ENCODE measurements at places on chromosomes 3 and 15.

DNA sequence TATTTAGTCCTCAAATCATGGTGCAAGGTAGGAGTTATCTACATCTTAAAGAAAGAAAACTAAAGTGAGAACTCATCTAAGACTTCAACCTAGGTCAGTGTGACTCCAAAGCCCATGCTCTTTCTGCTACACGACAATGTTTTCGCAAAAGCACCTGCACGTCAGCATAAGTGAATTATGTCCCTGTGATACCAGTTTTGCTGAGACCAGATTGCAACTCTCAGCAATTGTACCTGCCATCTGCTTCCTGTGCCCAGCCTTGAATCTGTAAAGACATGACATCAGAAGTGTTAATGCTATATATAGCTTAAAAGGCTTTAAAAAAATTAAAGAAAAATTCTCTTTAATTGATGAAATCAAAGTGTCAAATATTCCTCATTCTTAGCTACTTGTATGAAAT, 43.4 kb downstream of the RETNLB start:
- no peak for DNase-seq

DNA sequence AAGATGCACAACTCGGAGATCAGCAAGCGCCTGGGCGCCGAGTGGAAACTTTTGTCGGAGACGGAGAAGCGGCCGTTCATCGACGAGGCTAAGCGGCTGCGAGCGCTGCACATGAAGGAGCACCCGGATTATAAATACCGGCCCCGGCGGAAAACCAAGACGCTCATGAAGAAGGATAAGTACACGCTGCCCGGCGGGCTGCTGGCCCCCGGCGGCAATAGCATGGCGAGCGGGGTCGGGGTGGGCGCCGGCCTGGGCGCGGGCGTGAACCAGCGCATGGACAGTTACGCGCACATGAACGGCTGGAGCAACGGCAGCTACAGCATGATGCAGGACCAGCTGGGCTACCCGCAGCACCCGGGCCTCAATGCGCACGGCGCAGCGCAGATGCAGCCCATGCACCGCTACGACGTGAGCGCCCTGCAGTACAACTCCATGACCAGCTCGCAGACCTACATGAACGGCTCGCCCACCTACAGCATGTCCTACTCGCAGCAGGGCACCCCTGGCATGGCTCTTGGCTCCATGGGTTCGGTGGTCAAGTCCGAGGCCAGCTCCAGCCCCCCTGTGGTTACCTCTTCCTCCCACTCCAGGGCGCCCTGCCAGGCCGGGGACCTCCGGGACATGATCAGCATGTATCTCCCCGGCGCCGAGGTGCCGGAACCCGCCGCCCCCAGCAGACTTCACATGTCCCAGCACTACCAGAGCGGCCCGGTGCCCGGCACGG, 991 bp downstream of the SOX2 start:
- no peak for DNase-seq

DNA sequence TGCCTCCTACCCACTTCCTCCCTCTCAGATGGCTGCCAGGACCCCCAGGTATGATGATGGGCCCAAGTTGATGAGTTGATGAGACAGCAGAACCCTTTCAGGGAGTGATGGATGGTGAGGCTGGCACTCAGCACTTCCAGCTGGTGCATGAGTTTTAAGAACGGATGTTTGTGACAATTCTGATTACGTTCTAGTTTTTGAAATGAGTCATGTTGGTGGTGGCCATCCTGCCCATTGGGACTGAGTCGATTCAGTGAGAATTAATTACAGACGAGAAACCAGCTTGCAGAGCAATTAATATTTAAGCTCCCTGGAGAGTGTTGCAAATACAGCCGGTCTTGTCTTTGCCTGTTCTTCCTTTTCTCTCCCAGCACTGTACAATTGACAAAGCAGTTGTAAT, 56.9 kb upstream of the NR2C2 start:
- no peak for DNase-seq

DNA sequence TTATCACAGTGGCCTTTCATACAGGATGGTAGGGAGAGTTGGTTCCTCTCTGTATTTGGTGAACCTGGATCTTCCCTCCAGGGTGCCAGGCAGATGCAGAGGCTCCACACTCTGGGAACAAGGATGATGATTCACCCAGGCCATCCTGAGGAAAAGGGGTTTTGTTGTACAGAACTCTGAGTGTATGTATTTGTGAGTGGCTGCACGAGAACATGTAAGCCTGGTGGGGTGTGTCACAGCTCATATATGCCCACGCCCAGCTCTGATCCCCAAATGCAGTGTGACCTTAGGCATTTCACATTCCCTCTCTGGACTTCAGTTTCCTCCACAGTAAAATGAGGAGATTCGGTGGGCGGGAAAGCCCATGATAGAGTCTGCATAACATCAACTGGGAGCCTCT, 11.6 kb upstream of the CILP start:
- no peak for DNase-seq

- peak; percentile 33 for DNase-seq
Observed at GRCh38 chr15:100330221-100330620, 11.6 kb downstream of the ADAMTS17 start.

GRCh38 chr3:197363553-197364409, 65.4 kb upstream of the DLG1 start:
- DNase-seq = no peak

DNA sequence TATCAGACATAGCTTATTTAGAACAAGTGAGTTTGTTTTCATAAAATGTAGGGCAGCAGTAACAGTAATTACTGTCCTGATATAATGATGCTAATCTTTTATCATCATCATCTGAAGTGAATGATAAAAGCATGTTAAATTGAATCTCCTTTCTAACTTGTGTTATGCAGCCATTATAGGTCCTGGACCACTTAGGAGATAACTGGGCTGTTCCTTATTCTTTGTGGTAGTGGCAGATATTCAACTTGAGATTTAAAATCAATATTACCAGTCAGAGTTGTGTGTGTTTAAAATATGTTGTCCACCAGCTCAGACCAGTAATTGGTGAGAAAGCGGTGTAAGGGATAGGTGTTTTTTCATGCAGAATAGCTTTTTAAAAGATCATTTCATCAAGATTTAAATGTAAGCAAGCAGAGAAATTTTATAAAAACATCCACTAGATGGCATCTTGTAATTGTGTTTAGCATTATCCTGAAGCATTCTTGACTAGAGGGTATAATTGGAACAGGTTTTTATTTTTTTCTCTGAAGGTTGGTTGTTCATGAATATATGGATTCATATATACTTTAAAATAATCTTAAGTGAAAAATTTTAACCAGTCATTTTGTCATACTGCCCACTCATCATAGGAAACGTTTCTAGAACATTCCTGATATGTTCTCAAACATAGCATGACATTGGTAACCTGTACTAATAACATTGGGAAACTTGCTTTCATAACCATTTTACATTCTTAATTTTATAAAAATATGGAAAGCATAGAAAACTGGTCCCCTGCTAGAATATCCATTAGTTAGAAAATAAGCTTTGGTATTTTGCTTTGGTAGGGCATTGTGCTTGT, 153.9 kb downstream of the BBX start:
- DNase-seq = no peak

DNA sequence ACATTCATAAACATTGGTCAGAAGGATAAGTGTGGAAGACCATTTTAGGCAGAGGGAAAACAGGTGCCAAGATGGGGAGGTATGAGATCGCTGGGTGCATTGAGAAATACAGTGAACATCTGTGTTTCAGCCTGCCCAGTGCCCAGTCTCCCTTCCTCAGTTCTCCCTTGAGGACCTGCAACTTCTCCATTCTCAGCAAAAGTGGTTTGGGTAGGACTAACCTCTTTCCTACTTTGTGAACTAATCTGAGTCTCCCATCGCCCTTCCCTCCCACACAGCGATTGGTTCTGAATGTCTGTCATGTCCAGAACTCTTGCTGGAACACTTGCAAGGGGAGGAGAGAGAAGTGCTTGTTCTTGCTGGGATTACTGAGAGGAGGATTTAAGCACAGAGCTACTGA, 10.9 kb upstream of the CCNL1 start:
- DNase-seq = no peak

DNA sequence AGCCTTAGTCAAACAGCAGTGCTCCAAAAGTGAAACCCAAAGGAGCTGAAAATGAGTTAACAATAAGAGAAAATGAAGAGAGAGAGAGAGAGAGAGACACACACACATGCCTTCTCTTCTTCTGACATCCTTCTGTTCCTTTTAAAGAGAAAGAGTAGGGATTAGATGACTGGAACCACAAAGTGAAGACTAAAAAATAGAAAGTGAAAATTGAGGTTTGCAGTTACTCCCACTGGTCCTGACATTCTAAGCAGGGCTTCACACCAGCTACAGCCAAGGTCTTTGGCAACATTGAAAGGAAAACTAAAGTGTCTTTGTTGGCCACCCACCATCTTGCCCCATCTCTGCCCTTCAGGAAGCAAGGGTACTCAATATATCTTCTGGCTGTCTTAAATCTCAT, 59.2 kb downstream of the USP50 start:
- peak; percentile 13 for DNase-seq

GRCh38 chr3:52030714-52031310, 25.6 kb downstream of the DUSP7 start:
- DNase-seq = no peak

- DNase-seq = no peak
Observed at GRCh38 chr15:87713475-87713879, 543.1 kb downstream of the NTRK3 start.
